EL (cell line): ENCODE measurements at places on chromosomes 16 and 17.

DNA sequence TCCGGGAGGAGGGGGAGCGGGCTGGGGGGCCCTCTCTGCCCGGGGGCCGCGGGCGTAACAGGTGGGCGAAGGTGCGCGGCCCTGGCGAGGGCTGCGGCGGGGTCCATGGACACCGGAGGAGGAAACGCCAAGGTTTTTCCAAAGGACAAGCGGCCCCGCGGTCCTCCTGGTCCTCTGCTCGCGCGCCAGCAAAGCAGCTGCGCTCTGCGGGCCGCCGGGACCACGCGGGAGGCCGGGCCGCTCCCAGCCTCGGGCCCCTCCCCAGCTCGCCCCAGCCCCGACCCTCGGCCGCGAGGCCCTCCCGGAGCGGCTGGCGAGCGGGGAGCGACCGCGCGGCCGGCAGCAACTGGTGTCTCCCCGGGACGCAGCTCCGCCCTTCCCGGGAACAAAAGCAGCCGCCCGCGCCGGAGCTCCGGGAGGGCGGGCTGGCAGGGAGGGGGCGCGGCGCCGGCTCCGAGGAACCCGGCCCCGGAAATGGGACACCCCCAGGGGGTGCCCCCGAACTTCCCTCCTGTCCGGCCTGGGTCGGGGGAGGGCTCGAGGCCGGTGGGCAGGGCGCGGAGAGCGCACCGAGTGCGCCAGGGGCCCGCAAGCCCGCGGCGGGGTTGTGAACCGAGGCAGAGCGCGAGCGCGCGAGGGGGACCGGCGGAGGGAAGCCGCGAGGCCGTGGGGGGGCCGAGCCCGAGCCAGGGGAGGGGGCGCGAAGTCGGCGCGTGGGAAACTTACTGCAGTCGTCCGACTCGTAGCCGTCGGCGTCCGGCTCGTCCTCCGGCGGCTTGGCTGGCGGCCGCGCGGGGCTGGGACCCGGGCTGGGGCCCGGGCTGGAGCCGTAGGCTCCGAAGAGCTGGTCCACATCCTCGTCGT, 837 bp downstream of the DOC2B start:
- DNase-seq, result no peak

- DNase-seq, result no peak
Measured at GRCh38 chr17:27415120-27415795, 41.0 kb upstream of the KSR1 start.

- peak; percentile 19 for DNase-seq
Measured at GRCh38 chr17:15469260-15469659, 1.8 kb upstream of the CDRT4 start.

DNA sequence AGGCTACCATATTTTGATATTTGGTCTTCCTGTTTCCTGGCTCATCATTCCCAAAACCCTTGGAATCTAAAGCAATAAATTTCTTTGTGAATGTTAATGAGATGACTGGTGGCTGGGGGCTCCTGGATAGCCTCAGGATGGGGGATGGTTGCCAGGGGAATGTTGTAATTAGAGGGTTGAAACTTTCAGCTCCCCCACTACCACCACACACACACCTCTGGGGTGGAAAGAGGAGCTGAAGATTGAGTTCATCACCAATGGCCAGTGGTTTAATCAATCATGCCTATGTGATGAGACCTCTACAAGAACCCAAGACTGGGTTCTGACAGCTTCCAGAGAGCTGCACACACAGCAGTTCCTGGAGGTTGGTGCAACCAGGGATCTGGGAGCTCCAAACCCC, 59.1 kb downstream of the HS3ST3A1 start:
- DNase-seq, result peak; percentile 29

DNA sequence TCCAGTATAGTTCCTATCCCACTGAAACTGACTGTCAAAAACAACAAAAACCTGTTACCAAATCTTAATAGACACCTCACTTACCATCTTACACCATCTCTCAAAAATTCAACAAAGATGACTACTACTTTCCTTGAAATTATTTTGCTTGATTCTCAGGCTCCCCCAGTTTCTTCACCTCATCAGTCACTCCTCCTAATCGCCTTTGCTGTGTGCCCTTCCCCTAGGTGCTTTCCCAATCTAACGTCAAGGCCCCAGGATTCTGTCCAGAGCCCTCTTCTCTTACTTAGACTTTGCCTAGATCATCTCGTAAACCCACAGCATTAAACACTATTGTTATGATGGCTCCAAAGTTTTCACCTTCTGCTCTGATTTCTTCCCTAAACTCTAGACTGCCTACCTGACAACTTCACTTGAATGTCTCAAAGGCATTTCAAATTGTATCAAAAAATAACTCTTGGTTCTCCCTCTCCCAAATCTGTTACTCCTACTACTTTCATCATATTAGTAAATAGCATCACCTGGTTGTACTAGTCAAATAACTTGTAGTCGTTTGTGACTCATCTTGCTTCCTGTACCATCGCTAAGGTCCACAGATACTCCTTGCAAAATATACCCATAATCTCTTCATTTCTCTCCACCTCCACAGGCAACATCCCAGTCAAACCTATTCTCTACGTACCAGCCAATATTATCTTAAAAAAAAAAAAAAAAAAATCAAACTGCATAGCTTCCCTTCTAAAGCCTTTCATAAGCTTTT, 18.0 kb downstream of the C16orf87 start:
- no peak for DNase-seq
